ENCODE measurements at places on chromosomes 3 and 15.

- peak; percentile 64 for DNase-seq
Observed at GRCh38 chr15:43517354-43518196, at the start of gene MAP1A. Gene MAP1A, plus strand, starts transcription at chr15:43517608. Its CDS starts 3,866 bp downstream, at chr15:43521474.

DNA sequence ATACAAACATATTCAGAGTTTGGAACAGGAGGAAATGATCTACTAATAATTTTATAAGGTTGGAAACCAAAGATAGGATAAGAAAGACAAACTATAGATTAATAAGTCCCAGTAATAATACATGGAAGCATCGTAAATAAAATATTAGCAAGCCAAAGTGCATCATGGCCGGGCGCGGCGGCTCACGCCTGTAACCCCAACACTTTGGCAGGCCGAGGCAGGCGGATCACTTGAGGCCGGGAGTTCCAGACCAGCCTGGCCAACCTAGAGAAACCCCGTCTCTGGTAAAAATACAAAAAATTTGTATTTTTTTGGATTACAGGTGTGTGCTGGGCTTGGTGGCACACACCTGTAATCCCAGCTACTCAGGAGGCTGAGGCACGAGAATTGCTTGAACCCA lies 14.9 kb downstream of the MUC4 start:
- DNase-seq = no peak

DNA sequence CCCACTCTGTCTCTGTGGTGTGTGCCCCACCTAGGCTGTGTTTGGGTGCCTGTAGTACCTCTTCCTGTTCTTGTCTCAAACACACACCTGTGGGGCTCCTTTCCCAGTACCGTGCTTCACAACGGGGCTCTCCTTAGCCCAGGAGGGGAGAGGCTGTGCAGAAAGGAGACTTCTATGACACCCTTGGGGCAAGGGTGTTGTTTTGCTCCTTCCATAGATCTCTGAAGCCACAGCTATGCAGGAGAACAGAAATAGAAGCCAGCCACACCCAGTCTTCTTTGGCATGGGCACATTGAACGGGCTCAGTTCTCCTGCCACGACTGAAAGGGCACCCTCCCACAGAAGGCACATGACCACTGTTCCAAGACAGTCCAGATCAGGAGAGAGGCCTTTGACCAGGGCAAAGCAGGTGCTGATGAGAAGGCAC lies 74.3 kb downstream of the LIPC start:
- DNase-seq = no peak

DNA sequence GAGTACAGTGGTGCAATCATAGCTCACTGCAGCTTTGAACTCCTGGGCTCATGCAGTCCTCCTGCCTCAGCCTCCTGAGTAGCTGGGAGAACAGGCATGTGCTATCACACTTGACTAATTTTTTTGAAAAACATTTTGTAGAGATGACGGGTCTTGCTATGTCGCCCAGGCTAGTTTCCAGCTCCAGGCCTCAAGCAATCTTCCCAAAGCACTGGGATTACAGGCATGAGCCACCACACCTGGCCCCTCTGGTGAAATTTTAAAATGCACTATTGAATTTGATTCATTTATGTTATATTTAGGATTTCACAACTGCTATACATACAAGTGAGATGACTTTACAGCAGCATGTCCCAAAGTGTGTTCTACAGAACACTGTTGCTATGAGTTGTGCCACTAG lies 50.8 kb upstream of the TPM1 start:
- no peak for DNase-seq

GRCh38 chr3:15154326-15154725 lies 51.7 kb upstream of the CAPN7 start:
- no peak for DNase-seq

GRCh38 chr3:98730338-98730737 lies 32.8 kb upstream of the ST3GAL6 start:
- no peak for DNase-seq

DNA sequence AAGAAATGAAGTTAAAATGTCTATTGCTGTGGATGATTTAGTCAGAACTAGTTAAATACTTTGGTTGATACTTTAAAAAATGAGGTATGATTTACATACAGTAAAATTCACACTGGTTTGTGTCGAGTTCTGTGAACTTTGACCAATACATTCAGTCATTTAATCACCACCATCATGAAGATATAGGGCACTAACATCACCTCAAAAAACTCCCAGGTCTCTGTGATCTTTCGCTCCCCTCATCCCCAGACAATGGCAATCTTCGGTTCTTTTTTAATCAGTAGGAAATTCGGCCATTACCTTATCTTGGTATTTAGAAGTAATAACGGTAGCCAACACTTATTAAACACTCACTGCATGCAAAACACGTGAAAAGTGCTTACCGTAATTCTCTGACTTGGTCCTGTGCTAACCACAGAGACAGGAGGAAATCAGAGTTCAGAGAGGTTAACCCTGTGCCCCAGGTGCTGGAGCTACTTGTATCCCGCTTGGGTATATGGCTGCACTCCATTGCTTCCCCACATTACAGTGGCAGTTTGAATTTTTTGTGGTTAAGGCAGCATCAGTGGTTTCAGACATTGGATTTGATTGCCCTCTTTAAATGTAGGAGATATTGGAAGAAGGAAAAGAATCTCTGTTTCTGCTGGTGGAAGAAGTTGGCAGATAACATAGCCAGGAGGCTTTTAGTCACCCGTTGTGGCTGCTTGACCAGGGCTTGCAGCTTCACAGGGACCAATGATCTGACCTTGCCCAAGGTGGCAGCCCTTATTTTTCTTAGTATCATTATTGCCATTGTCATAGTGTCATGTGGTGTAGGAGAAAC lies 4.2 kb downstream of the PLCL2 start:
- no peak for DNase-seq

DNA sequence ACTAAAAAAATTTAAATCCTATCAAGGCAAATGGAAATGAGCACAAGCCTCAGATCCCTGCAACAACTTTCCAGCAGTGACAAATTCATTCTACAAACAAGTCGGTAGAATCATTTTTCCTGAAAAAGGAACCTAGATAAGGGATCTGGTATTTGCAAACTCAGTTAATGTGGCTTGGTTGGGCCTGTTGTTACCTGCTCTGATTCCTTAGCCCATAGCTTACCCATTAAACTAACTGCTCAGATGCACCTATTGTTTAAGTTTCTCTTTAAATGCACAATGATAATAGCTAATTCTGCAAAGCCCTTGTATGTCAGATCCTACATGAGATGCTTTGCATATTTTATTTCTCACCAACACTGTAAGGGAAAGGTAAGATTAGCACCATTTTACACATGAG lies 377.4 kb upstream of the RGMA start:
- no peak for DNase-seq
